Right ventricle myocardium inferior (tissue), 1 donor: ENCODE measurements at places on chromosomes 11 and 22.
A peak's percentile ranks its signal among the peaks of the same experiment; 100 is the strongest.

- DNase-seq = no peak
Measured at GRCh38 chr11:12160680-12161079, 50.3 kb downstream of the MICAL2 start.

DNA sequence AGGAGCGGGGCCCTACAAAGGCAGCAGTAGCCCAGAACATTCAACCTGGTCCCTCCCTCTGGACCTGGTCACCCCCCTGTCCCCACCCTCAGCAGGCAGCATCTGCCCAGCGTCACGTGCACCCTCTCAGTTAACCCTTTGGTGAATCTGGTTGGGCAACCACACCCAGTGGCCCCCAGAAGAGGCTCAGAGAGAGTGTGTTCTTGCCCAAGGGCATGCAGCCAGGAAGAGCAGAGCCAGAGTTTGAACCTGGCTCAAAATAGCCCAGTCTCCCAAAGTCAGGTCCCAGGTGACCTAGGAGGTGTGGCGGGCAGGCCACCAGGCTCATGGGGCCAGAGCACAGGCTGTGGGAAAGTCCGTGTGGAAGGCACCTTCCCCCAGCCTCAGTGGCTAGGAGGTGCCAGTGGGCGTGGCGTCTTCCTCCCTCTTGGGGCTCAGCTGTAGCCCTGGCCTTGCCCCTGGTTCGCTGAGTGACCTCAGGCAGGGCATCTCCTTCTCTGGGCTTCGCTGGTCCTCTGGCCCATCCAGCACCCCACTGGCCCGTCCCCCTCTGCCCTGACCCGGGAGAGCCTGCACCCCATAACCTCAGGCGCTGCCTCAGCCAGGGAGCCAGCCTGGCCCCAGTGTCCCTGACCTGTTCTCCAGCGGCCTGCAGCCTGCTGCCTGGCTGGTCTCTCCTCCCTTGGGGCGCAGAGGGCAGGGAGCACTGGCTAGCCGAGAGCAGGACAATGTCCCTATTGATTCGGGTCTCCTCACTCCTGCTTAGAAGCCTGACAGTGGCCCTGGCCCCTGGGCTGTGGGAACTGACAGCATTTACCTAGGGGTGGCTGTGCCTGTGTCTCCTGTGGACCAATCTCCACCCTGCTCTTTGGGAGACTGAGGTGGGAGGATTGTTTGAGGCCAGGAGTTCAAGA, 7.0 kb downstream of the ALDH3B1 start:
- no peak for DNase-seq

DNA sequence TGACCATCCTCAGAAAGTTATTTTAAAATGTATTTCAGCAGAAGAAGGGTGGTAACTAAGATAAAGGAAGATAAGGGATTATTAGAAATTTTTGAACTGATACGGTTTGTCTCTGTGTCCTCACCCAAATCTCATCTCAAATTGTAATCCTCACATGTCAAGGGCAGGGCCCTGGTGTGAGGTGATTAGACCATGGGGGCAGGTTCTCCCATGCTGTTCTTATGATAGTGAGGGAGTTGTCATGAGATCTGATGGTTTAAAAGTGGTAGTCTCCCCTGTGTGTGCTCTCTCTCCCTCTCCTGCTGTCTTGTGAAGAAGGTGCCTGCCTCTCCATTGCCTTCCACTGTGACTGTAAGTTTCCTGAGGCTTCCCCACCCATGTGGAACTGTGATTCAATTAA, 36.1 kb downstream of the CYP2R1 start:
- no peak for DNase-seq

GRCh38 chr11:133978794-133979193, 22.0 kb upstream of the IGSF9B start:
- DNase-seq = peak; percentile 23

DNA sequence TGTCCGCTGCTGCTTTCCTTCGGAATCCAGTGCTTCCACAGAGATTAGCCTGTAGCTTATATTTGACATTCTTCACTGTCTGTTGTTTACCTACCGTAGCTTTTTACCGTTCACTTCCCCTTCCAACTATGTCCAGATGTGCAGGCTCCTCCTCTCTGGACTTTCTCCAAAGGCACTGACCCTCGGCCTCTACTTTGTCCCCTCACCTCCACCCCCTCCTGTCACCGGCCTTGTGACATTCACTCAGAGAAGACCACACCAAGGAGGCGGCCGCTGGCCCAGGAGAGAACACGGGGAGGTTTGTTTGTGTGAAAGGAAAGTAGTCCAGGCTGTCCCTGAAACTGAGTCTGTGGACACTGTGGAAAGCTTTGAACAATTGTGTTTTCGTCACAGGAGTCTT, 15.4 kb upstream of the ST14 start:
- no peak for DNase-seq
